LNCaP clone FGC (cell line): ENCODE measurements at places on chromosomes 2 and 18.

GRCh38 chr2:150267651-150268415 lies 219.6 kb downstream of the RND3 start:
- no peak for DNase-seq

DNA sequence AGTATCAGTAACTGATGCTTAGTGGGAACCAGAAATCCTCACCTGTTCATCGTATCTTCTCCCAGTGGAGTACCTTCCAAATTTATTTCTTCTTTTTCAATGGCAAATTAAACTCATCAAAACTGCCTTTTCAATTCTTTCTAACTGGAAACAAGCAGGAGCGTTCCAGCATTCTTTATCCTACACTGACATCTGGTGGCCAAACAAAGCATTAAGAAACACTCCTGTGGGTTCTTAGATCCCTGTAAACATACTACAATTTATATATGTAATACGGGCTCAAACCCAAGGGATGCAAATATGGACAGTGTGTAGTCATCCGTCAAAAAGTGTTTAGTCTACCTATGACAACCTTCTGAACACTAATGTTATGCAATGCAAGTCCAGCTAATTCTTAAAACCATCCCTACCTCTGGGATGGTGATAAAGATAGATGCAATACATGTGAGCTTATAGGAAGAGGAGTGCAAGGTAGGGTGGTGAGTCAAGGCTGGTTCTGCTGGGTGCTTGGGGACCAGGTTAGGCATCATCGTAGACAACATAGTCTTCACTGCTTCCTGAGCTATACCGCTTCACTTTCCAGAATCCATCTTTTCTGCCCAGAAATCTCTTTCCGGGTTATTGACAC lies 375.0 kb downstream of the CTNNA2 start:
- DNase-seq: peak; percentile 44

DNA sequence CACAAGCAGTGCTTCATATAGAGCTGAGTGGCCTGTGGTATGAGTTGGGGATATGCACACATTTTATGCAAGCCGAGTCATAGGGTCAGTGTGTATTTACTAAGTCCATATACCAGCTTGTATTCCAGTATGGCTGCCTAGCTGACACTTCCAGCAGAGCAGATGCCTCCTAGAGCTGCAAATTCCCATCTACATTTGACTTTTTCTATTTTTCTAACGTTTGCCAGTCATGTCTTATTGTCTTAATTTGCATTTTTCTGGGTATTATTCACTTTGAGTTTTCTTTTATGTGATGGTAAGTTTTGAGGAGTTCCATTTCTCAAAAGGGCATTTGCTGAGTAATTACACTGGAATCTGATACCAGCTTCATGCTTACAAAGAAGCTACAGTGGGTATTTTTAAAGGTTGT lies 334.5 kb upstream of the CDH2 start:
- DNase-seq: no peak

- no peak for DNase-seq
Observed at GRCh38 chr18:7329016-7329415, 98.1 kb downstream of the LRRC30 start.

DNA sequence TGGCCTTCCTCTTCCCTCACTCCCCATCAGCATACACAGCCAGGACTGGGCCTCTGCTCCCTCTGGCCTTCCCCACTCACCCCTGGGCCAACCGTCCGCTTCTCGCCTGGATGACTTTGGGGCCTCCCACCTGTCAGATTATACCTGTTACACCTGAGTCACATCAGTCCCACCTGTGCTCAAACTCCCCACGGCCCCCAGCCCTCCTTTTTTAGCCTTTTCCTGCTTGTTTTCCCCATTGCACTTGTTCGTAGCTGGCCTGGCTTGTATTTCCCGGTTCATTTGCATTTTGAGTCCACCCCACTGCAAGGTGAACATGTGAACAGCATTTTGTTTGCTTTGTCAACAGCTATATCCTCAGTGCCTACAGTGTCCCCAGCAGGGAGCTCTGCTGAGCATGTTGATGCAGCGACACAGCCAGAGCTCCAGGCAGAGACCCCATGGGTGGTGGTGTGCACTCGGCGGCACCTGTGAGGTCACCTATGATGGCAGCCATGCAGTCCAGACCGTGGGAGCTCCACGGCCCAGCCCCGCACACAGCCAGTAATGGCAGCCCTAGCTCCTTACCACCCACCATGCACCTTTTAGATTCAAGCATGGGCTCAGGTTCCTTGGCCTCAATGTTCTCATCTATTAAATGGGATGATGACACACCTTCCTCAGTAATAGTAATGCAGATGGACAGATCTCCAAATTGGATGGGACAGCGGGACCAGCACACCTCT lies 276.4 kb upstream of the HS6ST1 start:
- peak; percentile 76 for DNase-seq

DNA sequence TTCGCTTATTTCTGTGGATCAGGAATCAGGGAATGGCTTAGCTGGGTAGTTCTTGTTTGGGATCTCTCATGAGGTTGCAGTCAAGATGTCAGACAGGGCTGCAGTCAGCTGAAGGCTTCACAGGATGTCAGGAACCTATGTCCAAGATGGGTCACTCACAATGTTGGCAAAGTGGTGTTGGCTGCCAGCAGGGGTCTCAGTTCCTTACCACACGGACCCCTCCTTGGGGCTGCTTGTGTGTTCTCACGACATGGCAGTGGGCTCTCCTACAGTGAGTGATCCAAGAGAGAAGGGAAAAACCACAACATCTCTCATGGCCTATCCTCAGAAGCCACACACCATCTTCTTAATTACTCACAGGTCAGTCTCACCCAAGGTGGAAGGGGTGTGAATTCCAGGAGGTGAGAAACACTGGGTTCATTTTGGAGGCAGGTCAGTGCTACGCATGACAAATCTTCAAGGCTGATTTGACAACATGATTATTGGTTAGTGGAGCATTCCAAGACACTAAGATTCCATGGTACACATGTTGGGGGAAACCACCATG lies 1.3 kb upstream of the ANTXR1 start:
- no peak for DNase-seq

- no peak for DNase-seq
Observed at GRCh38 chr2:173511357-173511756, 156.7 kb downstream of the CDCA7 start.

DNA sequence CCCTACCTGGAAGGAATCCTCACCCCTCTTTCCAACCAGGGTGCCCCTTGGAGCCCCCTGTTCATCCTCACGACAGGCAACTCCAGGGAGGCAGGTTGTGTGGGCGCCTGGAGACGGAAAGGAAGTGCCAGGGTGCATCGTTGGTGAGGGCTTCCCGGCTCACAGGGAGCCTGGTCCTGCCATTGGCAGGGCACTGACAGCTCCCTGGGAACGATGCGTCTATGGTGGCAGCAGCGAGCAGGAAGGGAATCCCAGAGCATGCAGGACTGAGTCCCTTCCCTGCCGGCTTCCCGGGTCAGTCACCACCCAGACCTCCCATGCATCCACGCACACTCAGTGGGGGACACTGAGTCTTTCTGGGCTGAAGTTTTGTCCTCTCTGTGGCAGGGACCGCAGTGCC lies 117.6 kb downstream of the INHBB start:
- no peak for DNase-seq

DNA sequence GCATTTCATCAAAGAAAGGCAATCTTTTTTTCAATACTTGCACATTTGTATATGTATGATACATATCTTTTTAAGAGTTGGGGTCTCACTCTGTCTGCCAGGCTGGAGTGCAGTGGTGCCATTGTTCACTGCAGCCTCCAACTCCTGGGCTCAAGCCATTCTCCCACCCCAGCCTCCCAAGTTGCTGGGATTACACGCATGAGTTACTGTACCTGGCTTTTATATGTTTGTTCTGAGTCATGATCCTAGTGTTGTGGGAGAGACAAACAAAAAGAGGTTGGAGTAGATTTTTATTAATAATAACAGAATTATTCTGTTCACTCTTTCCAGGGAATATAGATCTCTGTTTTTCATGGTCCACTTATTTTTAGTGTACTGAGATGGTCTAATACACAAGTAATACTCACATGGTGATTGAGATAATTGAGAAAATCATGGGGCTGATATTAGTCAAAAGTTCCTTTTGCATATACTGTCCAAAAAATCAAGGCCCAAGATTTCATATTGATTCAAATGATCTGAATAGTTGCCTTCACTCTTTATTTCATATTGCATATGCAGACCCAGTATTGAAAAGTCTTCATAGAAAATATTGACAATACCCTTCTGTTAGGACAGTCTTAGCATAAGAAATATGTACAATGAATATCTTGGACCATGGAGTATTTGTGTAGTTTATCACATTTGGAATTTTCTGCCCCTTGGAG lies 138.3 kb downstream of the FMNL2 start:
- DNase-seq: peak; percentile 31

GRCh38 chr2:231360881-231361371 lies 34.6 kb upstream of the B3GNT7 start:
- no peak for DNase-seq

GRCh38 chr18:9441061-9441460 lies 34.3 kb upstream of the RALBP1 start:
- DNase-seq: no peak

- no peak for DNase-seq
Observed at GRCh38 chr2:20596973-20597859, 53.7 kb downstream of the HS1BP3 start.

- DNase-seq: no peak
Observed at GRCh38 chr18:10524507-10525370, 1.1 kb upstream of the NAPG start.

DNA sequence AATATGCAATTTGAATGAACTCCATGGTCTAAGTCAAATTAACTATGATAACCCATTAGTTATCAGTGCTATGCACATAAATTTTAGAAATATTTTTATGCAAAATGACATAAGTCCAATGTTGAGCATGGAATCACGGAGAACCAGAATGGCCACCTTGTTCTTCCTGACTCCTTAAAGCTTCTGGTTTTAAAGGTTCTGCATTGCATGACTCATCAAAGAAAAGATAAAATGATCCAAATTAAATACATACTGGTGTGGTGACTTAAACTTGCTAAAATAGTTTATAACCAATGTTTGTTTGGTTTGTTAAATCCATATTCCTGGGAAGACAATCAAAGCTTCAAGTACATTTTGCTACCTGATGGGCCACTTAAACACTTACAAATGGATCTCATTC lies 1146.9 kb upstream of the NRXN1 start:
- no peak for DNase-seq

DNA sequence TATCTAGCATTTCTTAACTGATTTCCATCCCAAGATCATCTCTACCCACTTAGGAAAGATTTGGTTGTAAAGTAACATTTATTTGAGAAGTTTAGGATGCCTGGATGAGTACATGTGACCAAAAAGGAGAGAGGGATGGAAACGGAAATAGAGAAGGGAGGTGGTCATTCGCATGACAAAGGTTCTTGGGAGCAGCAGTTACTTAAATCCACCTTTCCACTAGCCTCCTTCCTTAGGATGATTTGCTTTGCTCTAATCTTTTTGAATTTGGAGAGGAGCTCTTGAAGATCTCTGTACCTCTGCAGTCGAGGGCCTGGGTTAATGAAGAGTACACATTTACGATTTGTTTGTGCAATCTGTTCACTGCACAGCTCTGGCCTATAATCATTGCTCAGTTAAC lies 623.5 kb downstream of the EPHA4 start:
- no peak for DNase-seq

DNA sequence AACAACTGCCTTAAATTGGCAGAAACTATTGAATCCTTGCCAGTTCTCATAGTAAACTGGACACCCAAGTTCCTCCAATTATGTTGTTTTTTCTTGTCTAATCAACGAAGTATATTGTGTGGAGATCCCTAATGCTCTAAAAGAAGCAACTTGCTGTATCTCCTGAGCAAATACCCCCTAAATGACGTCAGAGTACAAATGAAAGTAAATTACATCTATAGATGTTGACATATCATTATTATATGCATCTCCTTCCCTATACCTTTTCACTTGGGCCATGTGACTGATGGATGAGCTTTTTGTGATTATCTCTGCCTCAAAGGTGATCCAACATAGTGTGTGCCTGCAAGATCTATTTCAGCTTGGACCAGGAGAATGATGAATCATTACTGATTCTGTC lies 159.4 kb downstream of the CCDC148 start:
- DNase-seq: no peak

GRCh38 chr2:151644580-151644979 lies 89.7 kb downstream of the NEB start:
- DNase-seq: no peak

DNA sequence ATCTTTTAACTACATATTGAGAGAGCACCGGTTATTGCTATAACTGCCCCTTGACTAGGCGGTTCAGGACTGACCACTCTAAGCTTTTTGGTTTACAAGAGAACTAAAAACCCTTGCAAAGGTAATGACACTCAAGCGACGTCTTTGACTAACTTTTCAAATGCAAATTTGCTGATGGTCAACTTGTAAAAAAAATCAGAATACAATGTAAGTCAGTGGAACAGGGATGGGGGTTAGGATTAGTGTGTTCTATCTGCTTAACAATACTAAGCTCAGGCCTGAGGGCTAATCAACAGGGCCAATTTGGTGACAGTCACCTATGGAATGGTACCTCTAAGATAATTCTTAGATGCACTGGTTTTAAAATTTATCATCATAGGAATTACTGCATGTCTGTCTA lies 57.1 kb downstream of the ZAP70 start:
- DNase-seq: no peak

- no peak for DNase-seq
Observed at GRCh38 chr2:240164586-240164985, 24.1 kb upstream of the OTOS start.

GRCh38 chr2:45889053-45889452 lies 237.6 kb downstream of the PRKCE start:
- DNase-seq: no peak

GRCh38 chr2:207933396-207934065 lies 91.8 kb downstream of the PLEKHM3 start:
- no peak for DNase-seq

- DNase-seq: no peak
Observed at GRCh38 chr2:36477746-36478145, 120.2 kb downstream of the FEZ2 start.

DNA sequence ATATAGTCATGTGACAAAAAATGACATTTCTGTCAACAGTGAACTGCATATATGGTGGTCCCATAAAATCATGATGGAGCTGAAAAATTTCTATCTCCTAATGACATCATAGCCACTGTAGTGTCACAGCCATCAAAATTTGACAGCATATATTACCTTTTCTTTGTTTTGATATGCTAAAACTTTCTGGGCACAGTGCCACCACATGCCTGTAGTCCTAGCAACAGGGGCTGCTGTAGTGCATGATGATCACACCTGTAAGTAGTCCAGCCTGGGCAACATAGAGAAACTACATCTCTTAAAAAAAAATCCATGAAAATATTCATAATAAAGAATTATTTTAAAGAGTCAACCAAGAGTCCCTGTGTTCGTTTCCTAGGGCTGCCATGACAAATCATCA lies 155.5 kb upstream of the SERTAD2 start:
- DNase-seq: no peak
